H1 (cell line): ENCODE measurements at places on chromosomes 6 and 20. TPM values are rescaled to one million over a fixed set of nuclear protein-coding genes. Genes with fewer than 3 reads are reported as not detected.

The ZSCAN23 gene
- 4.2 and 5.3 TPM in 2 replicates for total RNA-seq

The COX4I2 gene
- not detected in 2 replicates for total RNA-seq

DNA sequence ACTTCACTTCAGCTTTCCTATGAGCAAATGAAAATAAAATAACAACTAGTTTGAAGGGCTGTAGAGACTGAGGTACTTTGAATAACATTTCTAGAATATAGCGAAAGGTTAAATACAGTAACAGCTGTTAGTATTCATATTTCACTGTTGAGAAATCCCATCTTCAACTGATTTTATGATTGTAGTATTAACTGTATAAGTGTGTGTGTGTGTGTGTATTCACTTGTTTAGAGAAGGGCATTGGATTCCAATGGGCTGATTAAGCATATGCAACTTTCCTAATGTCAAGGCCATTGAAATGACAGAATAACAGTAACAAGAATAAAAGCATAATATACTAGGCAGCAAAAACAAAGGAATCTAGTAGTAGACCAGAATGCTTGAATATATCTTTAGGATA, 957.5 kb upstream of the EPHA7 start:
- no peaks in the 10 kb centered on the region for H3K4me1 ChIP-seq
- DNase-seq: no peak
- H3K27me3 ChIP-seq: no peaks in the 10 kb centered on the region
- H3K27ac ChIP-seq: no peak overlapping the region

GRCh38 chr6:159759645-159760044, 2.2 kb upstream of the ACAT2 start:
- H3K27ac ChIP-seq: no peak overlapping the region
- H3K4me3 ChIP-seq: no peak overlapping the region
- H3K27me3 ChIP-seq: no peaks in the 10 kb centered on the region
- peaks cover 10% of the 10 kb centered on the region for H3K36me3 ChIP-seq
- peaks cover 14% of the 10 kb centered on the region for H3K4me1 ChIP-seq
- DNase-seq: no peak

The SMOC2 gene
- 7.7 and 9.0 TPM in 2 replicates for total RNA-seq

GRCh38 chr6:30885999-30886896, 1.9 kb downstream of the DDR1 start:
- peak overlapping the region; percentile 51 for H3K4me3 ChIP-seq
- DNase-seq: peak; percentile 87

- no peak overlapping the region for H3K27ac ChIP-seq
- no peak for DNase-seq
- H3K27me3 ChIP-seq: peaks cover 9% of the 10 kb centered on the region; the same call in 1 of the 2 replicates
- H3K36me3 ChIP-seq: no peaks in the 10 kb centered on the region
These were observed 101.9 kb downstream of the CDH4 start for GRCh38 chr20:61354001-61354390.

GRCh38 chr6:160735523-160735922, 33.5 kb downstream of the PLG start:
- no peaks in the 10 kb centered on the region for H3K36me3 ChIP-seq
- H3K4me3 ChIP-seq: no peak overlapping the region
- H3K4me1 ChIP-seq: no peaks in the 10 kb centered on the region
- H3K27me3 ChIP-seq: no peaks in the 10 kb centered on the region
- DNase-seq: no peak
